Activated T-cell treated with anti-CD3 and anti-CD28 coated beads for 24 hours (primary cell): ENCODE measurements at places on chromosomes 5 and 9.

- DNase-seq: no peak
These were observed 64.2 kb upstream of the CPEB4 start for GRCh38 chr5:173823721-173824567.

DNA sequence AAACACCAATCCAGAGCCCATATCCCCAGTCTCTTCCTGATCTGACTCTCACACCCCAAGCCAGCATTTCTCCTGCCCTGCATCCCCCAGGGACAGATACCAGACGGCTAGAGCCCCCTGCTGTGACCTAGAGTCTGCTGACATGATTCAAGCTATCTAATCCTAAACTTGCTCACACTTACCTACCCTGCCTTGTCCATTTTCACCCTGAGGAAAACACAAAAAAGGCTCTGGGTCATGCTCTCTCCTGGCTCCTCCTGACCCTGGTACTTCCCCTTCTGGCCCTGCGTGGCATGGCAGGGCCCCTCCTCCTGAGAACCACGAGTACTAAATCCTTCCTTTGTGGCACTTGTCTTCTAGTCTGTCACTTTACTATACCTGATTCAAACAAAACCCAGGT lies 2.8 kb upstream of the ARRDC1 start:
- DNase-seq: no peak

DNA sequence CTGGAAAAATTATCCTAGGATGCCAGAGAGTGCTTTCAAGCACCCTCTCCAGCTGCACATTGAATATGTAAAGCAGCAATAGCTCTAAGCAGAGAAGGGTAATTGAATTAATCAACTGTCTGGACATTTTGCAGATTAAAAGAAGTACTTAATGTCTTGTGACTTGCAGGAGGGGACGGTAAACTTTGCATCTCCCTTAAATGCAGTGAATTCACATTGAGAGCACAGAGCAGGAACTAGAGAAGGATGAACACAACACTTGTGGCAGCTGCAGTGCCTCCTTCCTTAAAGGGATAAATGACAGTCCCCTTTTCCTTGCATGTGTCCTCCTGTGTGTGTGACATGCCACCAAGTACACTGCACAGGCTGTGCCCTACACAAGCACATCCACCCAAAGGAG lies 7.4 kb upstream of the CDK5RAP2 start:
- DNase-seq: no peak

GRCh38 chr9:111896942-111897600 lies 457 bp downstream of the UGCG start:
- DNase-seq: peak; percentile 37

GRCh38 chr5:146815411-146815810 lies 63.1 kb downstream of the PPP2R2B start:
- no peak for DNase-seq

DNA sequence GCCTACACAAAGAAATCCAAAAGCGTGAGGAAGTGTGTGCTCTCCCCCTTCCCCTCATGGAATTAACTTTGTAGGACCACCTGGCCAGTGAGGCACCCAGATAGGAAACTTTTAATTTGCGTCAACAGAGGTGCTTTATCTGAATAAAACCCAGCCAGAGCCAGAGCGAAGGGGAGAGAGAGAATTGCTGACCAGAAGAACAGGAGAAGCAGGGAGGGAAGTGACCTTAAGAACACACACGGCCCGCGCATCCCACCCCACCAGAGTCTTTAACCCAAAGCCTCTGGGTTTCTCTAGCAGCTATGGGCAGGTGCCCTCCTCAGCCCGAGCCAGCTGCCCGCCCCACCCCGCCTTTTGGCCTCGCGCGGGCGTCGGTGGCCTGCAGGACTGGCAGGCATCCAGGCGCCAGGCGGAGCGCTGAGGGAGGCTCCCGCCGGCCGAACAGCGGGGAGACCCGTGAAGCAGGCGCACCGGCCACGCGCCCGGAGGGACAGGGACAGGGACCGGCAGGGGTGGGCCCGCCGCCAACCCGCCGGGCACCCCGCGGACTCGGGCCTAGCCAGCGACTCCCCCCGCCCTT lies 580 bp downstream of the ERAP1 start:
- DNase-seq: peak; percentile 29

- no peak for DNase-seq
These were observed 208.7 kb upstream of the IER5L start for GRCh38 chr9:129386812-129387177.

- no peak for DNase-seq
These were observed 71.0 kb downstream of the FER start for GRCh38 chr5:108818613-108819272.

DNA sequence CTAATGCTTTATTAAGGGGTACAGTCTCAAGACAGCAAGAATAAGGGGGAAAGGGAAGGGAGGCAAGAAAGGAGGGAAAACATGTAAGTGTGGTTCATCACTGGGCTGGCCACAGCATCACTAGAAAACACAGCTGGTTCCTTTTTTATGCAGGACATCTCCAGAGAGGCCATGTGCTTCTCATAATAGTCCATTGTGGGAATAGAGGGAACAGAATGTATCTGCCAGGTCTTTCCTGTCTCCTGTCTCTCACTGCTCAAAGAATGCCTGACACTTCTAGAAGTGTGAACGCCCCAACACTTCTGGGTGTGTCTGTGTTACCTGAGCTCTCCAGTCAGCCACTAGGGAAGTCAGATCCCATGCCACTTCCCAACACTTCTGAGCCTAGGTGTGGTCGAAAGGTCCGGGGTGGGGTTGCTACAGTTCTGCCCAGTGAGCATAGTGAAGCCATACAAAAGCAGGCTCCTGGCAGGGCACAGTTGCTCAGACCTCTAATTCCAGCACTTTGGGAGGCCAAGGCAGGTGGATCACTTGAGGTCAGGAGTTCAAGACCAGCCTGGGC lies 255.6 kb upstream of the SLC30A5 start:
- no peak for DNase-seq

DNA sequence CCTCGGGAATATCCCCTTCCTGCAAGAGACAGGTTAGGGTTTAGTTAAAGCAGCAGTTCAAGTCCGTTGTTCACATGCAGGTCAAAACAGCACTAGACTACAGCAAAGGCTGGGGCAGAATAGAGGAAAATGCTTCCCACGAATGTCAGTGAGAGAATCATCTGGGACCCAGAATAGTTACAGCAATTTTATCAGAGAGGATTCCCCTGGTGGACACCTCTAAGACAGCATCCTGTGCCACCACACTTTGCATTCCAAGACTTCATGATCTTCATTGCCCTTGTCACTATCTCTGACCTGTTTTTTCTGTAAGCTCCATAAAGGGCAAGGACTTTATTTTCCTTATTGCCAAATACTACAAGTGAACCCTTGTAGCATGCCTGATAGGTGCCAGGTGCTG lies 12.9 kb downstream of the GRXCR2 start:
- DNase-seq: no peak

GRCh38 chr9:20988671-20989315 lies 42.6 kb downstream of the HACD4 start:
- no peak for DNase-seq

- no peak for DNase-seq
These were observed 180.6 kb downstream of the ADAMTS12 start for GRCh38 chr5:33711094-33711679.

- peak; percentile 53 for DNase-seq
These were observed 50.3 kb downstream of the SLC22A5 start for GRCh38 chr5:132419502-132420468.

GRCh38 chr9:133456409-133456808 lies 3.4 kb upstream of the CACFD1 start:
- DNase-seq: no peak

DNA sequence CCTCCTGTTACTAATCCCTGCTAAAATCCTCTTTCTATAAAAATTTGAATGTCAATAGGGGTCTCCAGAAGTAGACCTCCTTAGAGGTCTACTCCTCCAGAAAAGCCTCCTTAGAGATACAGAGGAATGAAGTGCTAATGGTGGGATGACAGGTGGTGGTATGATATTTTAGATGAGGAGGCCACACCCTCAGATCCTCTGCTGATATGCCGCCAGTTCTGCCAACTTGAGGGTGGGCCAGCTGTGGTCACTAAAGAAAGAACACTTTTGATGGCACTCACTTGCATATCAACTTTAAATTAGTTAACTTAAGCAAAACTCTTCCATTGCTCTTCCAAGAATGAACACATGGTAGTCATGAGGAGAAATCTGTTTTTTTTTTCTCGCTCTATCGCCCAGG lies 16.9 kb upstream of the UBAP2 start:
- DNase-seq: no peak

- no peak for DNase-seq
These were observed 64.8 kb downstream of the GABRG2 start for GRCh38 chr5:162132348-162132747.

- no peak for DNase-seq
These were observed 75.3 kb downstream of the TJP2 start for GRCh38 chr9:69249337-69249736.

GRCh38 chr5:114702136-114702535 lies 340.3 kb downstream of the KCNN2 start:
- DNase-seq: no peak

GRCh38 chr5:134141331-134142050 lies 27.0 kb downstream of the TCF7 start:
- DNase-seq: no peak

DNA sequence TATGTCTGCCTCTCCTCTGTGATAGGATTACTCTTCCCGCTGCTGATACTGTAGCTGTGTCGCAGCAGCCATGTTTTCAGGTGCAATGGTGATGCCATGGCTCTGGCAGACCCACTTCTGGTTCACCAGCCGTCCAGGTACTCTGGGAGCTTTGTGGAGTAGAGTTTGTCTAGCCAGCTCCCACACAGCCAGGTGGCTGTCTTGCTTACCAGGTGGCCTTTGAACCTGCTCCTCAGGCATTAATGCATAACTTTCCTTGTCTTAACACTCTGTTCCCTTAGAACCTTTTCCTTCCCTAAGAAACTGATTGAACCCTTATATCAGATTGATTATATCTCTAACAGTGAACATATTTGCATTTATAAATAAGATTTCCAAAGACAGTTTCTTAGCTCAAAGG lies 42.2 kb downstream of the F2RL2 start:
- no peak for DNase-seq

DNA sequence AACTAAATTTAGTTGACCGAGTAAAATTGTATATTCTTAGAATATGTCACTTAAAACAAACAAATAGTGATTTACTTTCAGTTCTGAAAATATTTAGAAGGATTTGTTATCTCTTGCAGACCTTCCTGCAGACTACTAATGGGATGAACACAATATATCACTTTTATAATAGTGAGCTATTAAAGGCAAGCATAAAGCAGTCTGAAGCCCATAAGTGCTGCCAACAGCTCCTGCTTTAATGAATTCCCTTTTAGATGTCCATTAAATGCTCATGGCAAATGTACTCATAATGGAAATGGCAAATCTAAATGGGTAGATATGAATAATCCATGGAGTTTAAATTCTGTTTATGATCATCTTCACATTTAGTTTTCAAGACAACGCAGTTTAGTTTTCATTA lies 170.2 kb downstream of the RANBP17 start:
- no peak for DNase-seq

DNA sequence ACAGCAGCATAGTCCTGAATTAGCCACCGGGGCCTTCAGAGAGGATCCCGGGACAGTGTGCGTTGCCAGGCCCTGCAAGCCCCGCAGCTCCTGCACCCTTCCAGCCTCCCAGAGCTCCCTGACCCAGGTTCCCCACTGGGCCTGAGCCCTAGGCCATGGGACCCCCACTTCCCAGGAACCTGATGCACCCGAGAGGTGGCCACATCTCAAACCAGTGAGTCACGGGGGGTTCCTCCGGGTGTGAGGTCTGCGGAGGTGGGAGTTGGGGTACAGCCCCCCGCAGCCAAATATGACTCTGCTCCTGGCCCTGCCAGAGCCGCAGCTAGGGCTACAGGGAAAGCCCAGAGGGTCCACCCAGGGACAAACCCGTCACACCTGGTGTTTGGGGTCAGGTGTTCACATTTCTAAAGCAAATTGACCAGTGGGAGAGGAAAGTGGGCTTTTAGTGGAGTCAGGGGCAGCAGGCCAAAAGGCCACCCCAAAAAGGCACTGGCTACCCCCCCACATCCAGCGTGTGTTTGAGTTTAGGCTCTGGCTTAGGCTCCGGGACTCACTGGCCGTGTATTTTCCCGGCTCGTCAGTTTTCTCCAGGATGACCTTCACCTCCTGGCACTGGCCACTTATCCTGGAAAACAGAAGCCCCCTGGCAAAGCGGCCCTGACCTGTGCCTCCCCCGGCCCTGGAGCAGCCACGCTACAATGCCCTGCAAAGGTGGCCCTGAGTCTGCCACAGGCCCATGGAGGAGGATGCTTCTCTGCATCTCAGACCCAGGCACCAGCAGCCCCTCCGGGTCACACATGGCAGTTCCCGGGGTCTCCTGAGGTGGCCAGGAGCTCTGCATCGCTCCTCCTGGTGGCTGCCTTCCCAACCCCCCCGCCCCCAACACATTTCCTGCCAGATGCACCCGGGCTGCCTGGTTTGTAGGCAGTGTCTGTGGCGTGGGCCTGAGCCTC lies 17.4 kb upstream of the OBP2B start:
- DNase-seq: no peak

DNA sequence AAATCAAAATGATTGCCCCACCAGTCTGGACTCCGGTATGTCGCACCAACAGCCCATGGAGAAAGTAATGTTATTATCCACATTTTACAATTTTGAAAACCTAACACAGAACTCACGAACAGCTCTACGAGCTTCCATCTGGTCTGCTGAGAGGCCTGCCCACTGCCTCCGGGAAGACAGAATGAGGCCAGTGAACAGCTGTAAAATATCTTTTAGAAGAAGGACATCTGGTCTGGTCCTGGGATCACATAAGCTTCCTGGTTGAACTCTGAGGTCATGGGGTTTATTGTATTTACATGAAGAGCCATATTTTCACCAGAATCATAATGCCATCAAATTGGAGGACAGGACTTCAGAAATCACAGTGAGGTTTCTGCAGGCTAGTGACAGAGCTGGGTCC lies 89.0 kb downstream of the FRMD3 start:
- DNase-seq: no peak

GRCh38 chr9:93141771-93142483 lies 7.9 kb upstream of the NINJ1 start:
- DNase-seq: no peak

DNA sequence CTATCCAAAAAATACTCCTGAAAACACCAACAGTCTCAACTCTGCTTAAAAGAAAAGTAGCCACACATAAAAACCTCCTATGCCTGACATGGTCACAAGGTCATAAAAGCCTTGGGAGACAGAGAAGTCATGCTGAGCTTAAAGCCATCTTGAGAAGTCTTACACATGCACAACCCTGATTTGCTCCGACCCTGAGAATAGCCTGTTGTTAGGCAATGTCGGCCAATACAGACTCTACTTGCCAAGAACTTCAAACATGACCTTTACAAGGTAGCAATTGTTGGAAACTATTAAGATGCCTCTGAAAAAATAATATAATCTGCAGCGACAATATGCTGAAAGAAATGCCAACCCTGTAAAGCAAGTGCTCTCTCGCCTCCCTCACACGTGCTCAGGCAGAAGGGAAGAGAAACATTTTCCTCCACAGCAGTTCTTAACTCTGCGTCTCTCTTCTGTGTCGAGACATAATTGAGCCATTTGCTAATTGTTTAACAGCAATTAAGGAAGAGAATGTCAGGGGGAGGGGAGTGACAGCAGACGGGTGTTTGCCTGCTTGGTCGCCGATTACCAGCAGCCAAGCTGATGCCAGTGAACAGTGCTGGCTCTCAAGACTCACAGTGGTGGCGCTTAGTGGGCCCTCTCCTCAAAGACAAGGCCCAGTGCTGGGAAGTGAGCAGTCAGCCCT lies 393.6 kb downstream of the SPOCK1 start:
- DNase-seq: no peak

- DNase-seq: no peak
These were observed 3.0 kb downstream of the RLN2 start for GRCh38 chr9:5301544-5301943.
